OCI-LY7 (cell line): ENCODE measurements at places on chromosomes 4 and X. TPM values are rescaled to one million over a fixed set of nuclear protein-coding genes. Genes with fewer than 3 reads are reported as not detected.

The SLC10A4 gene
- total RNA-seq = not detected in 2 replicates

DNA sequence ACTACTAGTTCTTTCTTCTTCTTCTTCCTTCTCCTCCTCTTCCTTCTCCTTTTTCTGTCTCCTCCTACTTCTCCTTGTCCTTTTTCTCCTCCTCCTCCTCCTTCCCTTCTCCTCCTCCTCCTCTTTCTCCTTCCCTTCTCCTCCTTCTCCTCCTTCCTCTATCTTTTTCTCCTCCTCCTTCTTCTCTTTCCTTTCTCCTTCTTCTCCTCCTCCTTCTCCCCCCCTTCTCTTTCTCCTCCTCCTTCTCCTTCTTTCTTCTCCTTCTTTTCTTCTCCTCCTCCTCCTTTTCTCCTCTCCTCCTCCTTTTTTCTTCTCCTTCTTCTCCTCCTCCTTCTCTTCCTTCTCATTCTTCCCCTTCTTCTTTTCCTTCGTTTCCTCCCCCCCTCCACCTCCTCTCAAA, 21.8 kb upstream of the NAP1L5 start:
- DNase-seq = no peak

The VCX gene
- total RNA-seq = not detected in 2 replicates

The MAP3K15 gene
- total RNA-seq = not detected in 2 replicates

DNA sequence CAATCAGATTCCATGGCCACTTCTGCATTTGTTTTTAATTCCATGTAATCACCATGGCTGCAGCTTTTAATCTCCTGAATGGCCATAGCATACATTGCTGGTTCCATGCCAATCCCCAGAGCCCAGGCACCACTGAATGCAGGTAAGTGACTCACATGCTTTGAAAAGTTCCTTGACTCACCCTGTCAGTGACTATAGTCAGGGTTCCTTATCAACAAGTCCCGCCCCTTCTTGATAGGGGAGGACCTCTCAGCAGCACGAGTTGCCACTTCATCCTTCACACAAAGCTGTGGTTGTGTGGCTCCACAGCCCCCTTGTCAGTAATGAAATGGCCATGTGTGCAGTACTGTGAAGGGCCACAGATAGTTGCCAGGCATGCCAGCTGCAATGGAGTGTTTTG, 516.6 kb downstream of the PPARGC1A start:
- no peak for DNase-seq
